ENCODE measurements at places on chromosomes 7 and 10.

DNA sequence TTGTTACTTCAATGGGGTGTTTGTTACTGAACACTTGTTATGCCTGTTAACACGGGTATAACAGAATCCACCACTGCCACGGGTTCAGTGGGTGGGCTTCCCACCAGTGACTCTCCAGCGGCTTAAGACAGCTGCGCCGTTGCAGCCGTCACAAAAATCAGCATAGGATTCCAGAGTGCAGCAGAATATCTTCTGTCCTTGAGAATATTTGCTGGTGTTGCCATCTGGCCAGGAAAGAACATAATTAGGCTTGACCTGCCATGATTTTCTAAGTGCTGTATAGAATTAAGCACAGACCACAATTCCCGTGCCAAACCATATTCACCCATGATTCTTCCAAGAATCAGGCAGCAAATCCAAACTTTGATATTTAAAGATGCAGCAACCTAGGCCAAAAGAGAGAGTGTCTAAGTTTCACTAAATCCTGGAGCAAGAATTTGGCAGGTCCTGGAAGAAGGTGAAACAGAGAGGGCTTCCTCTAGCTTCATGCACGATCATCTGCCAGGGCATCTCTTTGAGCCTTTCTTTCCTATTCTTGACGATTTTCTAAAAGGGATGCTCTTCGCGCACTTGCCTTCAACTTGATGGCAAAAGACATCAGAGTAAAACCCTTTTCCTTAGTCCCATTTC, 95.0 kb downstream of the FRMD4A start:
- ATAC-seq, result no peak

GRCh38 chr10:87753995-87754866, 63.8 kb downstream of the ATAD1 start:
- ATAC-seq, result no peak

GRCh38 chr10:71562904-71563303, 156.7 kb downstream of the C10orf105 start:
- no peak for ATAC-seq

GRCh38 chr10:29240986-29241660, 47.7 kb upstream of the LYZL1 start:
- ATAC-seq, result no peak

DNA sequence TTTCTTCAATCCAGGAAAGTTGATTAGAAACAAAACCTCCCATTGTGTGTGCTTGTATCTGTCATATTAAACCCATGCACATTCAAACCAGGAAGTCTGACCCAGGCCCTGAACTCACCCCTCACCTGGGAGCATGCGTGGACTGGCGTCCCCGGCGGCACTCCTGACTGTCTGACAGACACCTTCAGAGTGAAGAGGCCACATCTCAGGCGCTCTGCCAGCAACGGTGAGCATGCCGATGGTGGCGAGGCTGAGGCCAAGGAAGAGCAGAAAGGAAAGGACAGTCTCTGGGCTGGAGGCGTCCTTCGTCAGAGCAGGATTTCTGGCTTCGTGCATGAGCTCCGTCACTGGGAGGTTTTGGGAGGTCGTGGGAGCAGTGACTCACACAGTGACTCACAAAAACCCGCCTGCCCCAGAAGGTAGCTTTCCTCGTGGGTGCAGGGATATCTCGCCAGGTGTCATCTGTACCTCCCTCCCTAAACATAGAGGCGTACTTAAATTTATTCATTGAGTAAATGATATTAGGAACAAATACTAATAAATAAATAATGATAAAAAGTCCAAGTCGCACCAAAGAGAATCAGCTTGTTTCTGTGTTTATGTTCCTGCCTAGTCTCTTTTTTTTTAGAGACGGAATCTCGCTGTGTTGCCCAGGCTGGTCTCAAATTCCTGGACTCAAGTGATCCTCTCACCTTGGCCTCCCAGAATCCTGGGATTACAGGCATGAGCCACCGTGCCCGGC, 13.5 kb downstream of the IQCE start:
- ATAC-seq, result peak; percentile 51

GRCh38 chr10:116771101-116771958, 29.0 kb upstream of the HSPA12A start:
- ATAC-seq, result peak; percentile 45

- ATAC-seq, result no peak
Measured at GRCh38 chr7:112784603-112785002, 5.6 kb downstream of the TMEM168 start.

DNA sequence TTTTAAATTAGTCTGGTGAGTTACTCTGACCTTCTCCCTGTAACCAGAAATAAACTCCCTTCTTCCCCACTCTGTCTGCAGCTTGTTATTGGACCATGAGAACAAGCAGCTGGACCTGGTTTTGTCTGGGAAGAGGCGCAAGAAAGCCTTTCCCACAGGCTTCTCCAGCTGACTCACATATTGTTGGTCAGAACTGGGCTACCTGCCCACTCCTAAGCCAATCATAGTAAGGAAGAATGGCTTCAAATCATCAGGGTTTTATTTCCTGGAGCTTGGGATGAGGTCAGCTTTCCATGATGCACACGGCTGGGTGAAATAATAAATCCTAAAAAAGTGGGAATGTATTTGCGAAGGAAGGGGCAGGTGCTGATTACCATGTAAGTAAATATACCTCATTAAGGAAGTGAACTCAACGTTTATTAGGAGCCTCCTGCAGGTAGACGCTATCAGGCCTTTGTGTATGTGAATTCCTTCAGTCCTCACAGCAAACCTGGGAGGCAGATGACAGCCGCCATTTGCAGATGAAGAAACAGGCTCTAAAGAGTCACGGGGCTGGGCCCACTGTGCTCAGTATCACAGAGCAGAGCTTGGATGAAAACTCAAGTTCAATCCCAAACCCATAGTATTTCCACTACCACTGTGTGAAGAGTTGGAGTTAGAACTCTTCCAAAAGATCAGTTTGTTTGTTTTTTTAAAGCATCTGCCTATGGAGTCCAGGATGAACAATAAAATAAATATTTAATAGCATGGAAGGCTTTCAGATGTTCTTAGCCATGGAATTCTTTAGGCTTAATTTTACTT, 32.8 kb downstream of the IL15RA start:
- ATAC-seq, result peak; percentile 88

DNA sequence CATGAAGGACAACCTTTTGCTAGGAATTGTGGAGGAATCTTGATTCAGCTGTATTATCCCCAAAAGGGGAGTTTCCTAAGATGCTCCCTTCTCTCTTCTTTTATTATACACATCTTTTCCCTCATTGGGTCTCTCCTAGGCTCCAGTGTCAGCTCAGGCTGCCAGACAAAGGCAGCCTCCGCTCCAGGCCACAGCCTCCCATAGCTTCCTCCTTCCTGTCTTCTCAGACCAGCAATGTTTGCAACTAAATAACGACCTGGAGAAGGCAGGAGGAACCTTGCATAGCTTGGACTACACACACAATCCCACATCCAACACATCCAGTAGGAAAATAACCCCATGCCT, 12.3 kb downstream of the SFXN3 start:
- no peak for ATAC-seq

- no peak for ATAC-seq
Measured at GRCh38 chr10:129936266-129936922, 27.7 kb downstream of the EBF3 start.

DNA sequence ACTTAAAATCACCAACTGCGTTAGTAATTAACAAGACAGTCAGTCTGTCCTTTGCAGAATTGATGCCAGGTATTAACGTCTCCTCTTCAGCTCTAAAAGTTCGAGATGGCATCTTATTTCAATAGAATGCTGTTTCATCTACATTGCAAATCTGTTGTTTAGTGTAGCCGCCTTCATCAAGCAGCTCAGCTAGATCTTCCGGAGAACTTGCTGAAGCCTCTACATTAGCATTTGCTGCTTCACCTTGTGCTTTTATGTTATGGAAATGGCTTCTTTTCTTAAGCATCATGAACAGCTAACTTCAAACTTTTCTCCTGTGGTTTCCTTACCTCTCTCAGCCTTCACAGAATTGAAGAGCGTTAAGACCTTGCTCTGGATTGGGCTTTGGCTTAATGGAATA, 95.5 kb upstream of the FAM20C start:
- ATAC-seq, result no peak

DNA sequence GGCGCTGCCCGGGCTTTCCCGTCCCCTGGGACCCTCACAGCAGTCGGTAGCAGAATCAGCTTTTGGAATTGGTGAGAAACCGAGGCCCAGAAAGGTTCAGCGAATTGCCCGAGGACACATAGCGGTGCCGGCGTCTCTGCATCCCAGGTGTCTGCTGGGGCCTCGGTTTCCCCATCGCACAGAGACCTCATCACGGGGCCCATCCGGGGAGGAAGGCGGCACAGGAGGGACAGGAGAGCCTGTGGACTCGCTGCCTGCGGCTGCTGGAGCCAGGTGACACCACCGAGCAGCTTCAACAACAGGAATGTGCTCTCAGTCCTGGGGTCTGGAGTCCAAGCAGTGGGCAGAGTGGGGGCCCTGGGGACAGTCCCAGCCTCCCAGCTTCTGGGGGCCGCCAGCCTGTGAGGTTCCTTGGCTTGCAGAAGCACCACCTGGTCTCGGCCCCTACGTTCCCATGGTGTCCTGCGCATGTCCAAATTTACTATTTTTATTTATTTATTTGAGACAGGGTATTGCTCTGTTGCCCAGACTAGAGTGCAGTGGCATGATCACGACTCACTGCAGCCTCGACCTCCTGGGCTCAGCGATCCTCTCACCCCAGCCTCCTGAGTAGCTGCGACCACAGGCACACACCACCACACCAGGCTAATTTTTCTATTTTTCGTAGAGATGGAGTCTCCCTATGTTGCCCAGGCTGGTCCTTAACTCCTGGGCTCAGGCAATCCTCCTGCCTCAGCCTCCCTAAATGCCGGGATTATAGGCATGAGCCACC, 539 bp upstream of the COX19 start:
- peak; percentile 1 for ATAC-seq

All from SK-N-SH treated with all-trans-retinoic acid at 6 μM for 48 hours (cell line).